ENCODE measurements at places on chromosomes 5 and 9.

DNA sequence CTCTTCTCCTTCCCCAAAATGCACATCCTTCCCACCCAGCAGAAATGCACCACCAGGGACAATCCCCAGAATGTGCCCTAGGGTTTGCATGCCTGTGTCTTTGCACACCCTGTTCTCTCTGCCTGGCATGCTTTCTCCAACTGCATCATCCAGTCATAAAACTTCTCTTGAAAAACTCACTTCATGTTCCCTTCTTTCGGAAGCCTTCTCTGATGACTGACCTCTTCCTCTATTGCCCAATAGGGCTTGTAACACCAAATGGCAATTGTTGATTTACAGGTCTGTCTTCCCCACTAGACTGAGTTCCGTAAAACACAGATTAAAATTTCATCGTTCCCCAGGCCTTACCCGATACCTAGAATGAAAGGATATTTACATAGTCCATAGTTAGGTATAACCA, 83.1 kb upstream of the SPOCK1 start:
- DNase-seq, result no peak

GRCh38 chr5:146744068-146744745, 134.3 kb downstream of the PPP2R2B start:
- peak; percentile 48 for DNase-seq

- no peak for DNase-seq
Measured at GRCh38 chr9:91783876-91784672, 166.0 kb downstream of the ROR2 start.

DNA sequence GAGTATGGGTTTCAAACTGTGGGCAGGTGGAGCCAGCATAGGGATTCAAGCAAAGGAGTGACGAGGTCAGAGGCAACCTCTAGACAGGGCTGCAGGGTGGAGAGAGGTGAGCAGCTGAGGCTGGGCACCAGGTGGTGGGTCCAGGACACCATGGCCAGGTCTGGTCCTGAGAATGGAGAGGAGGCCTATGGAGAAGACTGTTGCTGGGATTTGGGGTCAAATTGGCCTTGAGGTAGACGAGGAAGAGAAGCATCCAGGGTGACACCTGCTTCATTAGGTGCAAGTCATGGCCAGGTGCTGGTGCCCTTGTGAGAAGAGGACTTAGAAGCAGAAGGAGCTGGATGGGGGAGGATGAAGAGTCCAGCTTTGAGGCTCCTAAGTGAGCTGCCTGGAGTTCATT, 99.6 kb downstream of the NSG2 start:
- DNase-seq, result no peak

DNA sequence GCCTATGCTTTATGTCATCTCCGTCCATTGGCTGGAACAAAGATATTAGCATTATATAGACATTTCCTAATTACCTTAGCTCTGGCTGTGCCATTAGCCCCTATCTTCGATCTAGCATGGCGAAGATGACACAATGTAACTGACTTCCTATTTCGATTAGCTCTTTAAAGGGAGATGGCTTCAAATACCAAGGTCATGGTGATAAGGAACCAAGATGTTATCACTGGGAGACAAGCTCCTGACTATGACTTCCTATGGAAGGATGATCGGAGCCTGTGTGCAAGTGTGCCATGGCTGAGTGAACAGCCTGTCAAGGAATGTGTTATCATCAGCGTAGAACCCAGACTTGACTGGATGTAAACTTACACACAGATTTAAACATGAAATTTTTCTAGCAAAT, 602.1 kb downstream of the PSAT1 start:
- no peak for DNase-seq

GRCh38 chr5:80705801-80706200, 51.0 kb upstream of the DHFR start:
- no peak for DNase-seq

DNA sequence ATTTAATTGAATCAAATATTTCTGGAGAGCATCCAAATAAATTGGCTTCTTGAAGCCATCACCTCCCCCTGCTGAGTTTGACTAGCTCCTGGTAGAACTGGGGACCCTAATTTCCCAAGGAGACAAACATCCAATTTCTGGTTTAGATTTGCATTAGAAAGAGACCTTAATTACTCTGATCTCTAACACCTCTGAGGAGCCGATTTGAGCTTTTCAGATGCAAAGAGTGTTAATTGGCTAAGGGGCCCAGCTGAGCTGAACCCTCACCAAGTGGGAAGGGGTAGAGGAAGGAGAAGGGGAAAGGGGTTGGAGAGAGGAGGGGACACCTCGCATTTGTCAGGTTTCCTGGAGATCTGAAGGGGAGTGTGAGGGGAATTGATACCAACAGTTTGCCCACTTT, 145.4 kb upstream of the SHB start:
- no peak for DNase-seq

DNA sequence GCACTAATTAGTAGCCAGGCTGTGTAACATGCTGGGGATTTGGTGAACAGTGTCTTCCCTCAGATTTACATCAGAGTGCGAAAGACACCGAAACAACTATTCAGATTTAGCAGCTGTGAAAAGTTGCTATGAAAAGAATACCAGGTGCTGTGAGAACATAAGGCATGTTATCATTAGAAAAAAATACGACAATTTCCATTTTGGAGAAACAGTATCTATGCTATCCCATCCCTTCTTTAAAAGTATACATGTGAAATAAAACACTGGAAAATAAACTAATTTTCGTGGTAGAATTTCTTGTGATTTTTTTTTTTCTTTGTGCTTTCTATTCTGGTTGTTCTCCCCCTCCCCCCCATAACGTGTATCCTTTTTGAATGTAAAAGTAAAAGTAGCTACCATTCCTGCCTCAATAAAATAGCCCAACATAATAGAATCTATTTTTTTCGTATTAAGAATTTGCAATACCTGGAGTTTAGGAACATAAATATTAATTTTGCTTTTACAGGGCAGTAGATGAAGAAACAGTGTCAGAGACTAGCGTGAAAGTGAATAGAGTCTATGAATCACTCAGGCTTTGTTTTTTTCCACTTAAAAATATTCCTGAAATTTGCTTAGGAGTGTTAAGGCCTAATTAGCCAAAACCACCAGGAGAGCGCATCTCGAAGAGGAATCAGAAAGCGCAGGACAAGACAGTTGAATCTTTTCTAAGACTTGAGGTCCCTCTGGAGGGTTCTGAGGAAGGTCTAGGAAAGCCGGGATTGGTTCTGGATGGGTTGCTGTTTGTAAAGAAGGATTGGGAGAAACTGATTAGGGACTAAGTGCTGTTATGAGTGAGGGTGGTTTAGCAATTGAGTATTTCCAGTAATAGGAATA, 813 bp upstream of the SLU7 start:
- no peak for DNase-seq
